HFF-Myc (cell line): ENCODE measurements at places on chromosomes 1 and 21.

DNA sequence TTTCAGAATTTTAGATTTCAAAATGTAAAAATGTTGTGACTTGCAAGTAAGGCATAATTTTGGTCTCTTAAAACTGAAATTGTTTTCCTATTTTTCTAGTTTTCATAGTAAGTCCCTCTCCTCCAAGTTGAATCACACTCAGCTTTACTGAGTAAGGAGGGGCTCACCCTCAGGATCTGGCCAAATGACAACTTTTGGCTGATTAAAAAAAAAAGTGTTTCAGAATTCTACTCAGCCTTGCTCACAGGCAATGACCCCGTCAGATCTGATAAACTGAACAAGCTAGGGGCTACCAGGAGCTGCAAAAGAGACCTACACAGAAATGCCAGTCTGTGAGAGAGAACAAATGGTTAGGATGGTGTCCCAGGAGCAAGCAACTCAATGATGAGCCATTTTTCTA, 159.8 kb downstream of the PBX1 start:
- DNase-seq: no peak

DNA sequence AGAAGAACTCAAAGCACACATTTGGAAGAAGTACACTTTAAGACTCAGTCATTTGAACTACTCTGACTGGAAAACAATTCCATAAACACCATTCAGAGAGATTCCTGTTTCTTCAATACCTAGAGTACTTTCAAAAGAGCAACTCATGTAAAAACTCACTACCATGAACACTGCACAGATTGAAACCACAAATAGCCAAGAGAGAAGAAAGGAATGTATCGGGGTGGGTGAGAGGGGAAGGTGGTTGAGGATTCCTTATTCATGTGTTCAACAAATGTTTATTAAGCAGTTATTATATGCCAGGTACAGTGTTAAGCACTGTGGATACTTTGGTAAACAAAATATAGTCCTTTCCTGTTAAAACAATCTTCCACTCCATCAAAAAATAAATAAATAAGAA, 64.7 kb downstream of the NRIP1 start:
- no peak for DNase-seq

DNA sequence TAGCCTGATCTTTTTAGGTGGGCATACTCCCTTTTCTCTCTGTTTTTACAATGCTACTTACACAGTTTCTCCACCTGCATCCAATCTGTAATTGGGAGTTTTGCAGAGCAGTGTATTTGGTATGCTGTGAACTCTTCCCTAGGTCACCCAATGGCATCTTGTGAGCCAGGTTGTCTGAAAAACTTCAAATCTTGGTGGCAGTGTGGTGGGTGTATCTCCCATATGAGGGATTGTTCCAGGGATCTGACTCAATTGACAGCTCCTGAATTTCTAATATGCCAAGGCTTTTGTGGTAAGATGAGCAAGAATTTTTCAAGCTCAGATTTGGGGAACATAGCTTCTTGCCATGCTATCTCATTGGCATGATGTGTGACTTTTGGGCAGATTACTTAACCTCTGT, 47.2 kb upstream of the MACF1 start:
- DNase-seq: no peak

DNA sequence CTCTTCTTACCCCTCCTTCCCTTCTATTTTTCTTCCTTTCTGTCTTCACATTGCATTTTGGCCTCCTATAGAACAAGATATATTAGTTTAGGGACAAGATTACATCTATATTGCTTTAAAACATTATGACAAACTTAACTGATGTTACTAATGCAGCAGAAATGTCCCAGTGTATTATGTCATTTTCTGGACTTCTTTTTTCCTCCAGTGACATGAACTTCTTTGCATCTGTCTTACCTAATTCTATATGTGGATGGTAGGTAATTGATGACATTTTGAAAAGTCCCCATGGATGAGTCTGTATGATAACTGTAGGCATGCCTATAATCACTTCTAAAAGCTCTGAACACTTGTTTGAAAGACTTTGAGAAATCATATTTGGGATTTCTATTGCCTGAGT, 89.5 kb downstream of the FNBP1L start:
- no peak for DNase-seq

DNA sequence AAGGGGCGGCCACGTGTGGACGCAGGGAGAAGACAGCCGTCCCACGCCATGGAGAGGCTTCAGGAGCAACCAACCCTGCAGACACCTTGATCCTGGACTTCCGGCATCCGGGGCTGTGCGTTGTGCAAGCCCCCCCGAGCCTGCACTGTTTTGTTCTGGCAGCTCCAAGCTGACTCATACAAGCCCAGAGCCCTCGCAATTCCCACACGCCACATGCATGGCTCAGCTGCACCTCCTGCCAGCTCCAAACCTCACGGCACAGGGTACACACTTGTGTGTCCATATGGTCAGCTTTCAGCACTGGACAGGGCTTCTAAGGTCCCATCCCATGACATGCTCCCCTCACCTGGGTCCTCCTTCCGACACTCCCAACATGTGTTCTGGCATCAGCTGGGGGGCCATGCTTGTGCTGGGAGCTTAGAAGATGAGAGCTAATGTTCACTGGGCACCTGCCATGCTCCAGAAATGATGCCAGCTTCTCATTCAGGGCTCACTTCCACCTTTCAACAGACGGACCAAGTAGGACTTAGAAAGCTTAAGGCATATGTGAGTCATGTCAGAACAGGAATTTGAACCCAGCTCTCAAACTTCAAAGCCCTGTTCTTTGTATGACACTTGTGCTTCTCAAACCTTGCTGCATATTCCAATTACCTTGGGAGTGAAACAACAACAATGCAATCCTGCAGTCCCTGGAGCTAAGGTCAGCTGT, 137.3 kb downstream of the PGBD5 start:
- DNase-seq: no peak

- no peak for DNase-seq
These were observed 78.4 kb downstream of the UCK2 start for GRCh38 chr1:165905853-165906252.

DNA sequence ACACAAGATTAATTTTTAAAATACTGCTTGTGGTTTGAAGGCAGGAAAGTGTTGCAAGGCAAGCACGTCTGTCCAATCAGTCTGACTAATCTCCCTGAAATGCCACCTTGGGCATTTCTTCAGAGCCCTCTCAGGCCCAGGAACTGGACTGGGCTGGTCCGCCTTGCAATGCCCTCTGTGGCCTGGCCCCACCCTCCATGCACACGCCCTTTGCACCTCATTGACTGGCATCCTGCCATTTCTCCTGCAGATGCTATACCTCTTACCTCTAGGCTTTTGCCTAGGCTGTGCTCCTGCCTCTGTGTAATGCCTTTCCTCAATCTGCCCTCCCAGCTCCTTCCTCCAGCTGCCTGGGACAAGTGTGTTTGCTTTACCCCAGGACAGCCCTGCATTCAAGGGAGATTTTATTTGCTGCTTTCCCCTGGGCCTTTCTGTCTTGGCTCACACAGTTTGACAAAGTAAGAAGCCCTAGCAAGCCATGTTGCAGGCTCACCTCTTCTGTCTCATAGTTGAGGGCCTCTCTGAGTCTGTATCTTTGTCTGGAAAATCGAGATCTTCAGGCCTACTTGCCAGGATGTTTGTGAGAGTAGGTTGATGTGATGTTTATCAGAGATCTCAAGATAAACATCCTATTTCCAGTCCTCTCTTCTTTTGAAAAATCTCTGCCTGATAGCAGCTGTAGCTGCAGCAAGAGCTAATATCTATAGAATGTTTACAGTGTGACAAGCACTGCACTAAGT, 149.2 kb upstream of the JUN start:
- DNase-seq: peak; percentile 30

- DNase-seq: no peak
These were observed 848 bp downstream of the CTTNBP2NL start for GRCh38 chr1:112396653-112397471.

GRCh38 chr1:223815865-223816264, 29.9 kb downstream of the TP53BP2 start:
- no peak for DNase-seq

GRCh38 chr1:150895618-150896017, 8.7 kb downstream of the CTXND2 start:
- DNase-seq: no peak
